Head of caudate nucleus (tissue), 42 donors: ENCODE measurements at places on chromosomes 4 and X.

GRCh38 chr4:992297-993110, 700 bp downstream of the SLC26A1 start:
- no peak for DNase-seq

GRCh38 chrX:131626681-131627296, 82.9 kb downstream of the OR13H1 start:
- DNase-seq = no peak

DNA sequence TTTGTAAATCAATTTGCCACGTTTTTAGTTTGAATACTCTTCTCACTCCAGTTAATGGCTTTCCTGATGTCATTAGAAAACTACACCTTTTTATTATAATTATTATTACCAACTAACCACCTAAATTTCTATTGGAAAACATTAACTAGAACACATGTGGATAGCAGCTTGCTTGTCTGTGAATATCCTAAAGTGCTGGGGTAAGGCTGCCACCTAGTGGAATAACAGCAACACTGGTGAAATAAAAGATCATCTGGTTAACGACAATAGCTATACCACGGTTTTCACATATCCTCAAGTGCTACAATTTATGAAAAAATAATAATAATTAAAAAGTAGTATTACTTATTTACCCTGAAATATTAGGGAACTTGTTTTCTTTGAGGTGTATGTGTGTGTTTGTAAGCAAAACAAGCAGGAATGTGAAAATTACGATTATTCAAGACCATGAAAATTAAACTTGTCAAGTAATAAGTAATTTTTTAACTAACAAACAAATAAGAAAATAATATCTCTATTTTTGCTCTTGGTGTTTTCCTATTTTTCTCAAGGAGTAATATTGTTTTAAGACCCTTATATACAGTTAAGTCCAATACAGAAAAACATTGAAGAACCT, 130.1 kb upstream of the TECRL start:
- peak; percentile 54 for DNase-seq

- DNase-seq = peak; percentile 28
Measured at GRCh38 chr4:27861381-27861787, 1000.7 kb downstream of the STIM2 start.

DNA sequence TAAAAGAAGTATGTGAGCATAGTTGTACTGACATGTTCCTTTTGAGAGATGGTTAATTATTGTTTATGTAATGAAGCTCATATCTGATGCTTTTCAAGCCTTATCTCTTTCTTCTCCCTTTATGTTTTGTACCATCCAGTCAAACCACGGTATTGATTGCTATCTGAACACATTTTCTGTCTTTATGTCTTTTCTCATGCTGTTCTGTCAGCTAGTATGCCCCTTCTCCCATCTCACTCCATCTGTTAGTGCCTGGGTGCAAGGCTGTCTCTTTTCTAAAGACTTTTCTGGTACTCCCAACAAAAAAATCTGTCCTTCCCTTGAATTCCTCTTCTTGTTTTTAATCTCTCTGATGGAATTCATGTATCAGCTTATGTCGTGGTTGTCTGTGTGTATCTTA, 883.8 kb upstream of the IGFBP7 start:
- DNase-seq = no peak

- DNase-seq = no peak
Measured at GRCh38 chrX:38375891-38376290, 23.5 kb downstream of the OTC start.

- DNase-seq = no peak
Measured at GRCh38 chr4:88967883-88968331, 89.1 kb downstream of the FAM13A start.

DNA sequence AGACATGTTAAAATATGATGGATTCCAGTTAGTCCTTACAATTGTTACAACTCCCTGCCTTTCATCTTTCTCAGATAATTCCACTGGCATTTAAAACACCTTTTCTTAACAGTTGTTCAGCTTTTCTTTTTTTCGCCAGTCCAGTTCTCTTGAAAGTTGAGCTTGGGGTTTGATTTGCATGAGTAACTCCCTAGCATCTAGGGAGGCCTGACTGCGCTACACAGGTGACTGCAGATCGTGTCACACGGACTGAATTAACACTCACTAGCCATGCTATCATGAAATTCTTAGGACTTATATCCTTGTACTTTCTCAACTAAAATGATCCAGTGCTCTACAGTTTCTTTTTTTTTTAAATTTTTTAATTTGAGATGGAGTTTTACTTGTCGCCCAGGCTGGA, 69.8 kb downstream of the ARHGAP24 start:
- no peak for DNase-seq

DNA sequence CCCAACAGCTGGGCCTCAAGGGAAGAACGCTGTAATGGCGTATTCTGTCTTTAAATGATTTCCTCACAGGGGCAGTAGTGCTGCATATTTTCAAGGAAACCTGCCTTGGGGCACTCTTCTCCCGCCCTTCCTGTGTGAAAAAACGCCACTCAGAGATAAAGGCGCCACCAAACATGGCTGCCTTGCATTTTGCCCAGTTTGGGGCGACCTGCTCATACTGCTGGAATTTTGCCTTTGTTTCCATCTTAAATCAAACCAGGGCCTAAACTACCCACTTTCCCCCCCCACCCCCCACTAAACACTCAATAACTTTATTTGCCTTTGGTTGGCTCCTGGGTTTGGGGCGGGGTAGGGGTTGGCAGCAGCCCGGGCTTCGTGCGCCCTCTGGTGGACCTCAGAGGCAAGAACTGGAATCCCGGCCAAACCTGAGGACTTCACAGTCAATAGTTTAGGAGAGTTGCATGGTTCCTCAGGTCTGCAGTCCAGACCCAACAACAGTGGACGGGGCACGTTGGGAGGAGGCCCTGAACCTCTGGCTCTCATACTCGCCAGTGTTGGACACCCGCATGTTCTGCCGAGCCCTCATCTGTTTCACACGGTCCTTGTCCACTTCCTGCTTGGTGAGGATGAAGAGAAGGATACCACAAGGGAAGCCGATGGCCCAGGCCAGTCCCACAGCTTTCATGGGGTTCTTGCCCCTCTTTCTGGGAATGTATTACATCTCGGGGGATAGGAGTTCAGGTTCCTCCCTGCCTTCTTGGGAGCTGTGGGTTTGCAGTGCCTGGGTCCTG, 220.1 kb upstream of the STK26 start:
- DNase-seq = peak; percentile 86

GRCh38 chrX:77431227-77431626, 16.0 kb upstream of the FGF16 start:
- DNase-seq = no peak

DNA sequence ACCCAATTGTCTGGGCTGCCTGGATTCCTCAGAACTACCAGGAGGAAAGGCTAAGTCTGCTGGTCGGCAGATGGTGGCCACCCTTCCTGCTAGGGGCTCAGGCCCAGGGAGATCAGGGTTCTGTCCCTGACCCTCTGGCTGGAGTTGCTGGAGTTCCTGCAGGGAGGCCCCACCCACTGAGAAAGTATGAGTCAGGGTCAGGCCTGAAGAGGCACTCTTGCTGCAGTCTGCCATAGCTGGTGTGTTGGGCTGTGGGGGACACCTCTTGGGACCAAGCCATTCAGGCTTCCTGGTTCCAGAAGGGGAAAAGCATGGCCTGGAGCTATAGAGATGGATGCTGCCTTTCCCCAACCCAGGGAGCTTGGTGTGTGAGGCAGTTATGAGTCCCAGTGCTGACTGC, 40.4 kb upstream of the PCDH18 start:
- DNase-seq = no peak
